GF-D8 (cell line): ENCODE measurements at places on chromosomes 3 and 15.
A peak's percentile ranks its signal among the peaks of the same experiment; 100 is the strongest.

DNA sequence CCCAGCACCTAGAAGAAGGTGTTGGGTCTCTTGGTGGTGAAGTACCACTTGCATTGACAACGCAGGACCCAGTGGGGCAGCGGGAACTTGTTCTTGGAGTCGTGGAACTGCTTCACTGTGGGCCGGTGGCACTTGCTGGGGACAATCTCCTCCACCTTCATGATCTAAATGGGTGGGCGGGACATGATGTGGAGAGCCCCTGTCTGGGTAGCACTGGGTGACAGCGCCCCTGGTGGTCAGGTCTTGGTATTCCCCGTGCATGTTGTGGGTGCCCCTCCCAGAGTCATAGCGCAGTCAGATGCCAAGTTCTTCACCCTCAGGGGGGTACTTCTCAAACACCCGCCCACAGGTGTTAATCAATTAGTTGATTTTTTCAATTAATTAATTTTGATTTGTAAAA lies 60.2 kb downstream of the AGBL1 start:
- no peak for DNase-seq

GRCh38 chr3:193776626-193777358 lies 183.8 kb downstream of the OPA1 start:
- DNase-seq: no peak

- DNase-seq: no peak
These were observed 95.2 kb upstream of the UBE2E1 start for GRCh38 chr3:23710555-23710954.

- DNase-seq: no peak
These were observed 34.3 kb downstream of the DNAJB8 start for GRCh38 chr3:128432301-128432970.

DNA sequence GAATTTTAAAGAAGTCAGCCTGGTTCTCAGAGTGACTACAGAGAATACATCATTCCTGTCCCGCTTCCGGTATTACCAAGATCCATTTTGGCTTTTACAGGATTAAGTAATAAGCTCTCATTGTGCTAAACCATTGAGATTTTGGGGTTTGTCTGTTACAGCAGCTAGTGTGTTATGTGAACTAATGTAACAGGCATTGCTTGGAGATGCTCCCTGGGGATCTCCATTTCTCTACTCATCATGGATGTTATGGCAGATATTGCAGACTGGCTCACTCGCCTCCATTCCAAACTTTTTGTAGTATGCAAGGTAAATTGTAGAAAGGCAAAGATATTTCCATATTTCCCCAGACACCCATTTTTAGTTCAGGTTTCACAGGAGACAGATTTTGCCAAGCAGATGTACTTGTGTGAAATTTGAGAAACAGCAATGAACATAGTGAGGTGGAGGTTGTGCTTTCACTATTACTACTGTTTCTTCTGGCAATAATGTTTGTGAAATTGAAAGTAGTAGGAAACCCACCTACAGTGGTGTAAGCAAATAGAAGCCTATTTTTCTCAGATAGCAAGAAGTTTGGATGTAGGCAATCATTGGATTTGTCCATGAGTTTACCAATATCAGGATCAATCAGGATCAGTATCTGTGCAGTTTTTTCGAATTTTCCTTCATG lies 177.1 kb upstream of the GALNT15 start:
- DNase-seq: no peak

GRCh38 chr3:190252080-190252479 lies 70.2 kb downstream of the CLDN1 start:
- DNase-seq: peak; percentile 27

GRCh38 chr15:73620078-73620477 lies 13.1 kb downstream of the NPTN start:
- no peak for DNase-seq

DNA sequence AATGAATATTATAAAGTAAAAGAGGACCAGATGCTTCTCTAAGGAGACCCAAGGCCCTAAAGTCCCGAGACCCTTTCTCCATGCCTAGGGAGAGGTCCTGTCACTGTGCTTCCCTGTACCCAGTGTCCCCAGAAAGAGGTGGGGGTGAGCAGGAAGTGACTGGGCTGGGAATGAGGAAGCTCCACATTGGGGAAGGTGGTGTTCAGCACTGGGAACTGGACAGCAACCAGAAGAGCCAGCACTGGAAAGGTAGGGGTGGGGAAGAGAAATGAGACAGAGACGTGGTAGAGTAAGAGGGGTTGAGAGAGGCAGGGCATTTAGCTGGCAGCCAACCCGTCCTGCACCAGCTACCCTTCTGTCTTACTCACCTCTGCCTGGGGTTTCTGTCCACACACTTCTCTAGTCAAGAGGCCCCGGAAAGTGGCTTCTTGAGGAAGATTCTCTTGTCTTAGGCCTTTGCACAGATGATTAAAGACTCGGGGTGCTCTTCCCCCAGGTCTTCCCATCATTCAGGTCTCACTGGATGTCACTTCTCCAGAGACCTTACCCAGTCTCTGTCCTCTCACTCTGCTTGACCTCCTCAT lies 12.2 kb downstream of the RRP9 start:
- DNase-seq: peak; percentile 8

- no peak for DNase-seq
These were observed 553.7 kb downstream of the PDCD6IP start for GRCh38 chr3:34351882-34352777.

- DNase-seq: no peak
These were observed 259.9 kb downstream of the IL20RB start for GRCh38 chr3:137217733-137218132.

DNA sequence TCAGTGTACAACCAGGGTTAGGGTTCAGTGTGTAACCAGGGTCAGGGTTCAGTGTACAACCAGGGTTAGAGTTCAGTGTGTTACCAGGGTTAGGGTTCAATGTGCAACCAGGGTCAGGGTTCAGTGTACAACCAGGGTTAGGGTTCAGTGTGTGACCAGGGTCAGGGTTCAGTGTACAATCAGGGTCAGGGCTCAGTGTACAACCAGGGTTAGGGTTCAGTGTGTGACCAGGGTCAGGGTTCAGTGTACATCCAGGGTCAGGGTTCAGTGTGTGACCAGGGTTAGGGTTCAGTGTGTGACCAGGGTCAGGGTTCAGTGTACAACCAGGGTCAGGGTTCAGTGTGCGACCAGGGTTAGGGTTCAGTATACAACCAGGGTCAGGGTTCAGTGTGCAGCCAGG lies 33.3 kb downstream of the CYP11A1 start:
- no peak for DNase-seq

GRCh38 chr3:81442758-81443456 lies 318.5 kb downstream of the GBE1 start:
- DNase-seq: no peak

DNA sequence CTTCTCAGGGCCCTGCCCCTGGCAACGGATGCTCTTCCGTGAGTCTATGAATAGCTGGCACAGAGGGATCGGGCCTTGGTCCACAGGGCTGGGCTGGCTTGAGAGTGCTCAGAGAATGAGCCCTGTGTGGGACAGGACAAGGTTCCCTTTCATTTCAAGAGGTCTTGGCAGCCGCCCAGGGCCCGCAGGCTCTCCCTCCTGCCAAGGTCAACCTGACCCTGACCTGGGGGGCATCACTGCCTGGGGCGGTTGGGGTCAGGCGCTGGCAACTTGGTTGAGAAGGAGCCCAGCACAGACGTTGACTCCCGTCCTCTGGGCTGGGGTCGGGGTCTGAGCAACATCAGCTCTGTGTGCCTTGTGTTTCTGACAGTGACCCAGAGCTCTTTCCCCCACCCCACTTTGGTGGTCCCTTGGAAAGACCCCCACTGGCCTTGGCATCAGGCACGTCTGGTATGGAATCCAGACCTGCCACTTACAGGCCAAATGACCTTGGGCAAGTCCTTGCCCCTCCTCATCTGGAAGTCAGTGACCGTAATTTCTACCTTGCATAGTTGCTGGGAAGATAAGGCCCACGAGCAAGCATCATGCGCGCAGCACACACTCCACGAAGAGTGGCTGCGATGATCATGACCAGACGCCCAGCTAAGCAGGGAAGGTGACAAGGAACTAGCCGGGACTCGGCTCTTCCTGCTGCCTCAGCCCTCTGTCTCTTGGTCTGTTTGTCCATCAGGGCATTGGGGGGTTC lies 36.4 kb downstream of the EPHB3 start:
- DNase-seq: no peak

- DNase-seq: no peak
These were observed 281.8 kb upstream of the TGFBR2 start for GRCh38 chr3:30324587-30324986.

DNA sequence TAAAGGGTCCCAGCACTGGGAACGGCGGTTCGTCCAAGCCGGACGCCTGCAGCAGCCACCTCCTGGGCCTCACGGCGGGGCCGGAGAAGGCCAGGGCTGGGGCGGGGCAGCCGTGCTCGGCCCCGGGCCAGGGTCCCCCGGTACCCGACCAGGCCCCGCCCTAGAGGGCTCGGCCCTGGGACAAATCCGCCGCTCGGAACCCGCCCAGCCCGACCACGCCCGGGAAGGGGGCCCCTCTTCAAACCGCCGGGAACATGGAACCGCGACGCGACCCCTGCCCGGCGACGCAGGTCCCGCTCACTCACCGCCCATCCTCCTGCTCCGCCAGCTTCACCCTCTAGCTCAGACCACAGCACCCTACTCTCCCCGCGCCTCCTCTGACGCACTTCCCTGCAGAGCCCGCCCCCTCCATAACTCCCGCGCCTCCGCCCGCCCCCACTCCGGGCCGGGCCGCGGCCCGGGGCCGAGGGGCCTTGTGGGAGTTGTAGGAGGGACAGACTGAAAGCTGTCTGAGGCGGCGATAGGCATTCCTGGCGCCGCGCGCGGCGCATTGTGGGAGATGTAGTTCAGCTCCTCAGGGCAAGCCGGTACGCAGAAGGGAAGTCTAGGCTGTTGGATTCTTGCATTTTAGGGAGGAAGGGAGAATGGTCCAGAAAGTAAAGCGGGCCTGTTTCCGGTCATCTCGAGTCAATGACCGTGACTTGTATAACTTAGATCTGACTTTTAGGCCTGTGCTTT lies at the start of gene CLDND1:
Gene CLDND1 (minus strand): TSS at position 359 of the 738 bp plus-strand sequence. CDS start 1,478 bp downstream, outside the sequence.
- DNase-seq: peak; percentile 90

GRCh38 chr3:34634939-34635338 lies 836.5 kb downstream of the PDCD6IP start:
- DNase-seq: no peak

- DNase-seq: no peak
These were observed 113.7 kb downstream of the TJP1 start for GRCh38 chr15:29708519-29708918.

DNA sequence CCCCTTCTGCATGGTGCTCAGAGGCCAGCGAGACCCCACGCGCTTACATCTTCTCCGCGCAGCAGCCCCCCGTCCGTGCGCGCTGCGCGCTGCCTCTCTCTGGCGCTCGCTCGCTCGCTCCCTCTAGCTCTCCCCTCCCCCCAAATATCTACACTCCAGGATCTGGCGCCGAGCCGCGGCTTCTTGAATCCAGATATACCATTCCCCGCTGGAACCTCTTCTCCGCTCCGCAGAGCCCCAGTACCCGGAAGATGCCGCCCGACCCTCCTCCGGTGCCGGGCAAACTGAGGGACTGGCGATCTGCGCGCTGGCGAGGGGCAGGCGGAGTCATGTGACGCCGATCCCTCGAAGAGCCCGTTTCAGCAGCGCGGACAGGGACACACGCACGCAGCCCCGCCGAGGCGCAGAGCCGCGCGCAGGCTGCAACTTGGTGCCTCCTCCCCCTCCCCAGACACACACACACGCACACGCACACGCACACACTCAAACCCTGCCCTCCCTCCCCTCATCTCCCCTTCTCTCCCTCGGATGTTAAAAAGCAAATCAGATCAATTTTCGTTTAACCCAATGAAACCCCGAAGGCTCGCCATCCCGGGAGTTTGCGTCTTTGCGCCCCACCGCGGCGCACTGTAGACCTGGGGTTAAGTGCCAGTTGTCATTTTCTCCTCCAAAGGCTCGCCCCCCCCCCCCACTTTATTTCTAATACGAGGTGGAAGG lies at the start of gene RASGRF1:
Gene RASGRF1 (minus strand): TSS at position 294 of the 717 bp plus-strand sequence. CDS start 282 bp downstream, at position 12.
- DNase-seq: no peak

DNA sequence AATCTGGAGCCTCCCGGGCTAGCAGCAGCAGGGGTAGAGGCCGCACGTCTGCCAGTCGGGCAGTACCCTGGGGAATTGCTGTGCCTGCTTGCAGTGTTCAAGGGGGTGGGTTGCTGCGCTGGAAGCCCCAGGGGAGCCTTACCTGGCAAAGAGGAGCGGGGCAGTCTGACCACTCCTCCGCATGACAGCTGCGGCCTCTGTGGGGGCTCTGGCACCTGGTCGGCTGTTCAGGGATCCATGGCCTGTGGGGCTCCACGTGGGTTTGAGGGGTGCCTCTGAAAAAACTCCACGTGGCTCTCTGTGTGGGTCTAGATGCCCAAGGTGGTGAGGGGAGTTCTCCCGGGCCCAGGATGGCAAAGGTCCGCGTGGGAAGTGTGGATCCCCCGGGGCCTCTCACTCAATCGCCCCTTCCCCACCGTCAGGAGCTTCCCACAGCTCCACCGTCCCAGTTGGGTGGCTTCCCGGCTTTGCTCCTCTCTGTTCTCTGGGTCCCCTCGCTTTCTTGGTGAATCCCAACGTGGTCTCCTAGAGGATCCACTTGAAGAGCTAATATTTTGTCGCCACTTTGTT lies 184.5 kb downstream of the EFHB start:
- no peak for DNase-seq

DNA sequence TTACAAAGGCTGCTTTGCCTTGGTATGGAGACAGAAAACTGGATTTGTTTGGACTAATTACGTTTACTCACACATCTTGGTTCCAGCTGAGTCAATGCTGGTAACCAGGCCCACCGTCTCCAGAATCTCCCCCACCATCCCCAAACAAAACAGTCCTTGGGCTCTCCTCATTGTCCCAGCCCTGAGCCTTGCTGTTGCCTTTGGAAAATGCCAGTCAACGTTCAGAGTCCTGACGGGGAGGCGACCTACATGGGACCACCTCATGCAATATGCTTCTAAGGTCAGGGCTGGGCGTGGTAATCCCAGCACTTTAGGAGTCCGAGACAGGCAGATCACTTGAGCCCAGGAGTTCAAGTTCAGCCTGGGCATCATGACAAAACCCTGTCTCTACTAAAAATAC lies 85.2 kb upstream of the IQSEC1 start:
- DNase-seq: no peak

- no peak for DNase-seq
These were observed 60.1 kb downstream of the VGLL4 start for GRCh38 chr3:11583638-11584046.

GRCh38 chr3:94099311-94099710 lies 36.5 kb downstream of the NSUN3 start:
- no peak for DNase-seq
